NCI-H1048 (cell line): ENCODE measurements at places on chromosomes 11 and 22.

GRCh38 chr11:10490398-10491241, 35.6 kb downstream of the AMPD3 start:
- DNase-seq, result no peak

- no peak for DNase-seq
These were observed 26.4 kb upstream of the OR8D2 start for GRCh38 chr11:124346311-124346955.

DNA sequence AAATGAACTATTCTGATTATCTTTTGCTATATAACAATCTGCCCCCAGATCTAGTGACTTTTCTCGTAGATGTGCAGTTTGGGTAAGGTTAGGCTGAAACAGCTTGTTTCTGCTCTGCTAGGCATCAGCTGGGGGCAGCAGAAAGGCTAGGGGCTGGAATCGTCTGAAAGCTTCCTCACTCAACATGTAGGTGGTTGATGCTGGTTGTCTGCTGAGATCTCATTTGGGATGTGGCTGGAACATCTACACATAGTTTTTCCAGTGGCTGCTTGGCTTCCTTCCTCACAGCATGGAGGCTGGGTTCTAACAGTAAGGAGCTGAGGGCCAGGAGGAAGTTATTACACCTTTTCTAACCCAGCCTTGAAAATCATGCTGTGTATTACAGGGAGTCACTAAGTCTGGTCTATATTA, 30.2 kb downstream of the USP47 start:
- no peak for DNase-seq

DNA sequence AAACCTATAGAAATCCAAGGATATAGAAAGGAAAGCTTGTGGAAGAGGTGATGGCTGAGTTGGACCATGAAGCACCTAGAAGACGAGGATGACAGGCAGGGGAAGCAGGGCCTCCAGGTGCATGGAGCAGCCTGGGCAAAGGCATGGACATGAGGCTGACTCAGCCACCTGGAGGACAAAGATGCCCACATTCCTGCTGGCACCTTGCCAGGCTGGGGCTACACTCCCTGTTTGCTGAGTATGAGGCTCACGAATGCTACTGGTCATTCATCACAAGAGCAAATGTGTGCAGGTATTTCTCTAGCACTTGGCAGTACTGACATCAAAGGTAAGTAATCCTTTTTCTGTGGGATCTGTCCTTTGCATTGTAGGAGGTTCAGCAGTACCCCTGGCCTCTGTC, 7.1 kb upstream of the SCGB2A1 start:
- DNase-seq, result no peak

- DNase-seq, result no peak
These were observed 62.2 kb downstream of the CLMP start for GRCh38 chr11:123132881-123133280.

- DNase-seq, result no peak
These were observed 59.6 kb upstream of the ADORA2A start for GRCh38 chr22:24367841-24368240.
